ENCODE measurements at places on chromosomes 13 and 19.
A peak's percentile ranks its signal among the peaks of the same experiment; 100 is the strongest.

GRCh38 chr19:46368116-46368515 is 21.2 kb downstream of the PPP5C start:
- no peak for DNase-seq

- no peak for DNase-seq
Observed at GRCh38 chr13:44151474-44151873, 222.2 kb upstream of the SERP2 start.

GRCh38 chr13:99256283-99256682 is 1.9 kb downstream of the GPR18 start:
- no peak for DNase-seq

- DNase-seq, result no peak
Observed at GRCh38 chr19:45812297-45812696, 2.8 kb downstream of the RSPH6A start.

- peak; percentile 39 for DNase-seq
Observed at GRCh38 chr19:4870025-4870700, 2.7 kb upstream of the PLIN3 start.

DNA sequence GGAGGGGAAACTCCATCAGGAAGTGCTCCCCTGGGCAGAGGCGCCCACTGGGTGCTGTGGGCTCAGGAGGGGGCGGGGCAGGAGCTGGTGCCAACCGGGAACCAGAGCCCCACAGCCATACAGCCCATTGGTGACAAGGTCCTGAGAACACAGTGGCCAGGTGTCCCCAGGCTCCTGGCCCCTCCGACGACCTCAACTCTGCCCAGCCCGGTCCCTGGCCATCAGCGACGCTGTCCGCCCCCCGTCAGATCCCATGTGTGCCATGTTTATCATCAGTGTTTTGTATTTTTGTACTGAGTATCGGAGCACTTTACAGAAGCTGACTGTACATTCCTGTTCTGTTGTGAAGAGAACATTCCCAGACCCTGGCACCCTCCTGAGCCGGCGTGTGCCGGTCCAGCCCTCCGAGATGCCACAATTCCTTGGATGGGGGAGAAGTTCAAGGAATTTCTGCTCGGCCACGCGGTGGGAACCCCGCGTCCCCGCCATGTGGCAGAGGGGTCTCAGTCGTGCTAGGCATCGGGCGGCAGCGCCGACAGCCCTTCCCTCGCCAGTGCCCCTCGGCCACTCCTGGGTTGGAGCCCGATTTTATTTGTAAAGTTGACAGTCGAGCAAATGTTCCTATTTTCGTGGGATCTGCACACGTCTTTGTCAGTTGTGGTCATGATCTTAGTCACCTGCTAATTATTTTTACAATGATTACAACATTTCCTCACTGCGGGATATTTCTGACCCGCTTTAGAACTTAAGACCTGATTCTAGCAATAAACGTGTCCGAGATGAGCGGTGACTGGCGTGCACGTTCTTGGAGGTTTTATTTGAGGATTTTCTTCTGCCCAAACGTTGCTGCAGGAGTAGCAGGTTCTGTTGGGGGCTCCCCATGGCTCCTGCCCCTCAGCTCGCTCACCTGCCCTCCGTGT is 16.9 kb downstream of the PEX11G start:
- DNase-seq, result no peak

DNA sequence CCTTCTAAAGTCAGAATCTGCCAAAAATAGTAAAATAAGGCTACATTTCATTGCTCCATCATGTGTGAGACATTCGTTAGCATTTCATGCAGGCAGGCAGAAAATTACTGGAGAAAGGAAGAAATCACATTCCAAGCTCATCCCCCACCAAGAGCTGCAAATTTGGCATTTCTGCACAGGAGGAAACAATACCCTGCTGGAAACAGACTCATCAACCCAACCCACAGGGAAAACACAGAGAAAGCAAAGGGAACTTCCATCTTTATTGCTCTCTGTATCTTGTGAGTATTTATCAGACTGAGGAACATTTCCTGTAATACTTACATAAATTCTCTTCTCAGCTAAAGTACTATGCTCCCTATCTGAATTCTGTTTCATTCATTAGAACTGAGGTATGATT is 95.7 kb downstream of the KCTD12 start:
- no peak for DNase-seq

GRCh38 chr13:111177081-111177711 is 62.1 kb downstream of the ARHGEF7 start:
- DNase-seq, result peak; percentile 36

DNA sequence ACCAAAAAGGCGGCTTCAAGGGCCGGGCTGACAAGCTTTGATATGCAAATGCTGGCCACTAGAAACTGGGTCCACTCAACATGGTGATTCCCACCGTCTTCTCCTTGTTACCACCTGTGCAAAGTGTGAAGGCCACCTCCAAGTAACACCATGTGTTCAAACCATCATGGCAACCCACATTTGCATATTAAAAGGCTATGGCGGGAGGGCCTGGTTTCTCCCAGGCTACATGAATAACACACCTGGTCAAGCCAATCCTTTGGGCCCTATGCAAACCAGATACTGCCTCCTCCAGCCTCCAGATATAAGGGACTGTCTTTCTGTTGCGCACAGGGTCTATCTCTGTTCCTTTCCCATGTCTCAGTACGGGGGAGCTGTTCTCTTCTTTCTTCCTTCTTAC is 36.6 kb upstream of the ZSCAN5A start:
- DNase-seq, result no peak

DNA sequence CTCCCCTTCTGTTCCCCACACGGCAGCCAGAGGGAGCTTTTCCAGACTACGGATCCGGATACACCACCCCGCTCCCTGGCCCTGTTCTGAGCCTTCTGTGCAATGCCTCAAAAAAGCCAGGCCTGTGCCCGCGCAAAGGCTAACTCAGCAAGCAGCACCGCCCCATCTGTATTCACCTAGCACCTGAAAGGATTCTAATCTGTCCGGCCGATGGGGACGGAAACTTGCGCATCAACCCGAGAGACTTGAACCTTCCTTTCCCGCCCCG is 589 bp downstream of the ZBTB45 start:
- DNase-seq, result peak; percentile 64

GRCh38 chr13:103142151-103142550 is 75.9 kb upstream of the SLC10A2 start:
- DNase-seq, result no peak

DNA sequence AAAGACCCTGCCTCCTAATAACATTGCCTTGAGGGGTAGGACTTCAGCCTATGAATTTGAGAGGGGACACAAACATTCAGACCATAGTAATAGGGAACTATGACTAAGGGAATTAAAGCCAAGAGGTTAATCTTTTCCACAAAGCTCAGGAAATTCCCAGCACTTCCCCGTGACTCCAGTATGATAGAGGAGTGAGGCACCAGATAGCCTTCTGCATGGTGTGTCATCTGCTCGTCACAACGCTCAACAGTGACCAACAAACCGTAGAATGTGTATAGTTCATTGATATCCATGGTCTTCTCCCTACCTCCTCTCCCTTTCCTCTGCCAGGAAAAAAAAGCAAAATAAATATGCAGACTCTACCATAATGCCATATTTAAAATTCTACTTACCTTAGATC is 64.4 kb downstream of the B3GLCT start:
- no peak for DNase-seq

- no peak for DNase-seq
Observed at GRCh38 chr13:79491715-79492114, 10.8 kb downstream of the NDFIP2 start.

GRCh38 chr19:2474232-2475017 is 1.5 kb upstream of the GADD45B start:
- peak; percentile 96 for DNase-seq

DNA sequence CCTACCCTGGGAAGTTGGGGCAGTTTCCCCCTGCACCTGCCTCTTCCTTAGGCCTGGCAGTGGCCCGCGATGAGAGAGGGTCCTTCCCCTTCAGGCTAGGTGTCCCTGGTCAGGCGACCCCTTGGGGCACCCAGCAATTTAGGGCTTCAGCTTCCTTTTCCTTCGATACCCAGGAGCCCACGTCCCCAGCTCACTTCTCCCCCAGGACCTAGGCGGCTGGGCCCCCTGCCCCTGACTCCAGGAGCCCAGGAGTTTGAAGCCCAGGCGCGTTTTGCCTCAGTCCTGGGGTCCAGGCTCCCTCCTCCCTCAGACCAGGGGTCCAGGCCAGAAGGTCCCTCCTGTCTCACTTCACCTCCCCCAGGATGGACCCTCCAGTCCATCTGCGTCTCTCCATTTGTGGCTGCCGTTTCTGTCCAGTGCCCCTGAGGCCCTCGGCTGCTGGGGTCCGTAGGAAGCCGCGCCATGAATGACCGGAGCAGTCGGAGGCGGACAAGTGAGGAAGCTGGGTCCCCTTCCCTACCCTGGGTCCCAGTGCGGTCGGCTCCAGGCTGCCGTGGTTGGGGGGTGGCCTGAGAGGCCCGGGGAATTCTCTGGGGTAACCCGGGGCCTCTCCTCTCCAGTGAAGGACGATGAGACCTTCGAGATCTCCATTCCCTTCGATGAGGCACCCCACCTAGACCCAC is 714 bp downstream of the CCDC106 start:
- no peak for DNase-seq

DNA sequence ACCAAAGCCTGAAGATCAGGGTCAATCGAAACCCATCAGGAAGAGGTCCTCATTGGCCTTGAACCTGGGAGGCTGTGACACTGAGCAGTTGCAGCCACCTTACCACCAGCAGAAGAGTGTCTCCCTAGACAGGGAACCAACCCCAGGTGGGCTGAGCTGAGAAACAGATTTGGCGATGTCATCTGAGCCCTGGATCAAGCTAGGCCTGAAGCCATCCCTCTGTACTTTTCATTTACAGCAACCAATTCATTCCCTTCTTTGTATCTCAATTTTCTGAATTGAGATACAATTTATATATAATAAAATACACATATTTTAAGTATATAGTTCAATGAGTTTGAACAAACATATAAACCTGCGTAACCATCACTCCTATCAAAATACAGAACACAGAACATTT is 14.6 kb downstream of the RHPN2 start:
- no peak for DNase-seq

DNA sequence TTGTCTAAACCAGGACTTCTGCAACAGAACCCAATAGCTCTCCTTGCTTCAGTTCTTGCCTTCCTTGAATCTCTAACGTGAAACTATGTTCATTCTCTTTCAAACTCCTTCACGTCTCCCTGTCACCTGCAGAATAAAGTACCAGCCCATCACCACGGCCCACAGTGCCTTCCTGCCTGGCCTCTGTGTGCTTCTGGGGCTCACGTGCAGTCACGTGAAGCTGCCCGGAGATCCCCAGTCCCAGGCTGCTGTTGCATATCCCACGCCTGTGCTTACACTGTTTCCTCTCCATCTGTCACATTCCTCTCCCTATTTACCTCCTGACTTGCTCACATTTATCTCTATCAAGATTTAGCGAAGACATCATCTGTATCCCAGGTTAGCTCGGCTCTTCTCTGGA is 102.8 kb downstream of the STARD13 start:
- no peak for DNase-seq

- DNase-seq, result no peak
Observed at GRCh38 chr13:110356362-110356761, 49.3 kb downstream of the COL4A2 start.

DNA sequence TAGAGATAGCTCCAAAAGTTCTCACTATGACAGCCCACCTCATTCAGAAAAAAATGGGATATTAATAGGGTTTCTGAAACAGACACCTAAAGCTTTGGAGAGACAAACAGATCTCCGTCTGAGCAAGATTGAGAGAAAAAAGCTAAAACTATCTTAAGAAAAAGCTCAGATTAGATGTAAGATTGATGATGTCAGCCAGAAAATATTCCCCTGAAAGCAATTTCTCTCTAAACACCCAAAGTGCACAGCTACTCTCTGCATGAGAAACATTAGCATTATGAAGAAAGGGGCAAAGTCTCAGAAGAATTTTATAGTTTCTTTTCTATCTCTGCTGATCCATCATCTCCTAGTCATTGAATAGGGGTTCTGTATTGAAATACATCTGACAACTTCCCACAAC is 148.9 kb downstream of the ZNF737 start:
- DNase-seq, result no peak

DNA sequence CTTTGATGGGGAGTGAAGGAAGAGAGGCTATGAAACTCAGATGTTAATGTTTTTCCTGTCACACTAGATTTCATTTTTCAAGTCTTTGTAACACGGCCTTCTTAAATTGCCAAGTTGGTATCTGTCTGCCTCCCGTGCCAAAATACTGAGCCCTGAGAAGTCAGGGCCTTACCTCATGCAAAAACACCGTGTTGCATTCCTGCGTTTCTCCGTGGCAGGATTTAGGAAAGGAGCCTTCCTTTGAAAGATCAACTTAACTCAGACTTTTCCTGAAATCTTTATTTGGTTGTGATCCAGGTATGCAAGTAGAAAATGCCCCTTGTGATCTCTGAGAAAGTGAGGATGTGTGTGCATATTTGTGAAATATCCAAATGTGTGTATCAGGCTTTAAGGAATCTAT is 1291.0 kb upstream of the SLC10A2 start:
- DNase-seq, result no peak

GRCh38 chr13:75072368-75072767 is 409.6 kb downstream of the TBC1D4 start:
- no peak for DNase-seq

GRCh38 chr13:51221674-51222036 is 543 bp upstream of the FAM124A start:
- no peak for DNase-seq

GRCh38 chr13:52411629-52412028 is 5.7 kb upstream of the THSD1 start:
- DNase-seq, result no peak

DNA sequence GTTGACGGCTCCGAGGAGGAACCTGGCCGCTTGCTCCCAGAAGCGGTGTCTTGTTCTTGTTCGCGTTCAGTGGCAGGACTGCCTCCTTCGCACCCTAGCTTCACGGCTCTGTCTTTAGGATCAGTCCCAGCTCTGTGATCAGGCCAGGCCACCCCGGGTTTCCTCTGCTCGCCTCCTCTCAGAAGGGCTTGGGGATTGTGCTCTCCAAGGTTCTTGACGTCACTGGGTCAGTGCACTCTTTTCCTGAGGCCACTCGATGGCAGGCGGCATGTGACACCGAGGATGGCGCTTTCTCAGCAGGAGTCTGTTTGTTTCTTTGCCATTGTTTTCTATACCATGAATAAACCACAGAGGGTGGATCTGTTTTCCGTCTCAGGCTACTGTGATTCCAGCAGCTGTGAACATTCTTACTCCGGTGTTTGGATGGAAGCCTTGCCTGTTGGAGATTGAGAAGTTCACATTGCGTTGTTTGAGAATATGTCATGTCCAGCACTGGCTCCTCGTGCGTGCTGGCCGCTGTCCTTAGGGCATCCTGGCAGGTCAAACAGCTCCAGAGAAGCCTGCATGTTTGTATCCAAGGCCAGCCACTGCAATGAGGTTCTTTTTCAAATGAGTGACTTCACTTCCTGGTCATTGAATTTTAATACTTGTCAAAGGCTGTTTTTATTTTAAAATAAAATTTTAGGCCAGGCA is 44.5 kb downstream of the SLC7A9 start:
- no peak for DNase-seq

- DNase-seq, result no peak
Observed at GRCh38 chr13:39820606-39821005, 165.1 kb downstream of the COG6 start.

Measured in stimulated activated naive CD8-positive, alpha-beta T cell treated with anti-CD3 and anti-CD28 coated beads, Interleukin-15, Interleukin-2, amounts not matched to agents 100 U/mL and 50 U/mL, for 24 hours (primary cell).